ENCODE measurements at places on chromosomes 11 and 22. TPM values are rescaled to one million over a fixed set of nuclear protein-coding genes. Genes with fewer than 3 reads are reported as not detected.

DNA sequence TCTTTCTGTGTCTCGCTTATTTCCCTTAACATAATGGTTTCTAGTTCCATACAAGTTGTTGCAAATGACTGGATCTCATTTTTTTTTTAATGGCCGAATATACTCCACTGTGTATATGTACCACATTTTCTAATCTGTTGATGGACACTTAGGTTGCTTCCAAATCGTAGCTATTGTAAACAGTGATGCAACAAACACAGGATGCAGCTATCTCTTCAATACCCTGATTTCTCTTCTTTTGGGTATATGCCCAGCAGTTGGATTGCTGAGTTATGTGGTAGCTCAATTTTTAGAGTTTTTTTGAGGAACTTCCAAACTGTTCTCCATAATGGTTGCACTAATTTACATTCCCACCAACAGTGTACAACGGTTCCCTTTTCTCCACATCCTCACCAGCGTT is 100.4 kb upstream of the CHORDC1 start:
- DNase-seq, result no peak

Gene C1QTNF4
- 0.45 TPM for total RNA-seq

- DNase-seq, result no peak
Observed at GRCh38 chr22:39898997-39899396, 1.9 kb upstream of the GRAP2 start.

DNA sequence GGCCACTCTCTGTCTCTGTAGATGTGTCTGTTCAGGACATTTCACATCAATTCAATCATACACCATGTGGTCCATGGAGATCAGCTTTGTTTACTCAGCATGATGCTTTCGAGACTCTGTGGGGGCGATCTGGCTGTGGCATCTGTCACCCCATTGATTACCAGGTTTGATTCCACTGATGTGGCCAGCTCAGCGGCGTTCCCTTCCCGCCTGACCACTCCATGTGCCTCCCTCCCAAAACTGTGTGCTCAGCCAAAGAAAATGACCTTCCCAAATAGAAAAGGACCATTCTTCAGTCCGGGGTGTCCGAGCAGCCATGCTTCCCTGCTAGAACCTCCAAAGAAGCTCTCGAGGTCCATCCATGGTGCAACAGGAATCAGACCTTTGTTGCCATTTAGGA is 89.1 kb downstream of the BRD1 start:
- DNase-seq, result no peak

DNA sequence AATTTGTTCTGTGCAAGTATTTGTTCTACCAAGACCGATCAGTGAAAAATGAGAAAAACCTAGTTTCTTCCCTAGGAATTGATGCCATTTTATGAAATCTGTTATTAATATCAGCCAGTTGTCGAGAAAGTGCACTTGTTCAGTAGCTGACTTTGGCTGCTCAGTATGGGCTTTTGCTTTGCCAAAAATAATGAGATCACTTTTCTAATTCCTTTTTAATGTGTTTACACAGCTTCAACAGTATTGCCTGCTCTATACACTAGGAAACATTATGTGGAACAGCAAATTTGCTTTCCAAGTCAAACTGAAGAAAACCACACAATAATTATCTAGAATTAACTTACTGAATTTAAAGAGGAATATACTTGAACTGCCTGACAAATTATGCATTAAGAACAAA is 34.4 kb downstream of the SCUBE2 start:
- no peak for DNase-seq

Gene F2
- 1,408 TPM for total RNA-seq

DNA sequence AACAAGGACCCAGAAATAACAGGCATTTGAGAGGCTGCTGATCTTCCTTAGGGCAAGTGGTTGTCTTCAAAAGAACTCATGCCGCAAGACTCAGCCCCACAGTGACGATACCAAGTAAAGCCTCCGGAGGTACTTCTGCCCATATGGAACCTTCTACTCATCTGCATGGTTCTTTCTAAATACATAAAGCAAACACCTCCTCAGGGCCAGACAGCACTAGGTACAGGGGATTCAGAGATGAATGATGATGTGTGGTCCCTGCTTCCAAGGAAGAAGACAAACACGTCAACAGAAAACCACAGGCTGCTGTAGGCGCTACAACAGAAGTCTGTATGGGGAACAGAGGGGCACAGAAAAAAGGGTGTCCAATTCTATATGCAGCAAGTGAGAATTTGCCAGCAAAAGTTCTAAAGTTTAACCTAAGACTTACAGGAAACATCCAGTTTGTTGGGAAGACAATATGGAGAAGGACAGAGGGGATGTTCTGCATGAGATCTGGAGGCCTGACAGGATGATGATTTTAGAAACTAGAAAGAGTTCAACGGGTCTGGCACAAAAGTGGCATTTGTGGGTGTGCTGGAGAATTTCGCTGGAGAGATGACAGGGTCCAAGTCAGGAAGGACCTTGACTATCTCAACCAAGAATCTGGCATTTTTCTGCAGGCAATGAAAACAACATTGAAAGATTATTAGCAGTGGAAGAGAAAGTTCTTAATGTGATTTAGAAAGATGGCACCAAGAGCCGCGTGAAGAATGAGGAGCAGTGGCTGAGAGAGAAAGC is 23.7 kb downstream of the JAML start:
- DNase-seq, result no peak

Gene GPR137
- 26.8 TPM for total RNA-seq

DNA sequence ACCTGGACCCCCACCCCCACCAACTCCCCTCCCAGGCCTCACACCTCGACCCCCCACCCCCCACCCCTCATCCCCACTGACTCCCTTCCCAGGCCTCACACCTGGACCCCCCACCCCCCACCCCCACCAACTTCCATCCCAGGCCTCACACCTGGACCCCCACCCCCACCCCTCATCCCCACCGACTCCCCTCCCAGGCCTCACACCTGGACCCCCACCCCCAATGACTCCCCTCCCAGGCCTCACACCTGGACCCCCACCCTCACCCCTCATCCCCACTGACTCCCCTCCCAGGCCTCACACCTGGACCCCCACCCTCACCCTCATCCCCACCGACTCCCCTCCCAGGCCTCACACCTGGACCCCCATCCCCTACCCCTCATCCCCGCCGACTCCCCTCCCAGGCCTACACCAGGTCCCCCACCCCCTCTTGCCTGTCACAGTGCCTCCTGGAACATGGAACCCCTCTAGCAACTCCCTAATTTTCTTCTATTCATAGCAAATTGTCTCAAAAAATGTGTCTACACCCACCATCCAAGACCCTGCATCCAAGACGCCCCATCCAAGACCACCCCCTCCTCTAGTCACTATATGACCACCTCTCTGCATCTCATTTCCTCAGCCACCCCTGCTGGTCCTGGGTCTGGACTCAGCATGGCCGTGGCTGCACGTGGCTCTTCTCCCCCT is 36.9 kb upstream of the BRSK2 start:
- DNase-seq, result no peak

Gene CCDC81
- total RNA-seq, result 0.38 TPM

- DNase-seq, result no peak
Observed at GRCh38 chr11:119806064-119806915, 77.3 kb upstream of the NECTIN1 start.

Gene TSGA10IP
- total RNA-seq, result not detected

DNA sequence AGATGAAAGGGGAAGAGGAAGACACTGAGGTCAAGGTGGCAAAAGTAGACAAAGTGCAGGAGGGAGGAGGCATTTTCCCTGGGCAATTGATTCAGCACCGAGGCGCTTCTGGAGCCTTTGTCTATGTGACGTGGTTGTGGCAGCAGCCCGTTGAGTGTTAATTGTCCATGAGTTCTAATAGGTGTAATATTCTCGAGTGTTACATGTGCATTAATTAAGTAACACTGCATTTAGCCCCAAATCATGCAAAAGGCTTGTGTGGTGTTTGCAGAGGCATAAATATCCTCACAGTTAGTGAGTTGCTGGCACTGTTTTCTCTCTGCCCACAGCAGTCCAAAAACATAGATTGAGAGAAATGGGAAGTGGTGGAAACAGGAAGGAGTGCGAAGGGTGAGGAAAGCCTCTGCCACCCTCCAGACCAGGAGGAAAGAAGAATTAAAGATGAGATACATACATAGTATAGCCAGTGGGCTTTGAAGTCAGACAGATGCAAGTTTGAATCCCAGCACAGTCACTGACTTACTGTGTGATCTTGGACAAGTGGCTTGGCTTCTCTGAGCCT is 361.2 kb downstream of the MN1 start:
- DNase-seq, result no peak
